ENCODE measurements at places on chromosomes 16 and 17.

DNA sequence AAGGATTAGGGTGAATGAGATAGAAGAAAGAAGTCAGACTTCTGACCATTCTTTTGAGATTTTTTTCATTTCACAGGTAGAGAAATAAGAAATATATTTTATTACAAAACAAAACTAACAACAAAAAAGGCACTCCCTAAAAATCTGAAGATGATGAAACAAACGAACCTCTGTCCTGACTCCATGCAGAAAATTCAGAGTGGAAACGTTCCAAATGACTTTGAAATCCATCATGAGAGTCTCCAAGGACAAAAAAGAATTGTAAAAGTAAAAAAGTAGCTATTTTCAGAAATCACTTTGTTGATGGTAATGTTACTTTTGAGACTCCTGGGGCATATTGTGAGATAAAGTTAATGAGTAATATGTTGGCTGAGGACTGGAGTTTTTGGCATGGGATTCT is 26.4 kb upstream of the MNT start:
- DNase-seq: no peak

DNA sequence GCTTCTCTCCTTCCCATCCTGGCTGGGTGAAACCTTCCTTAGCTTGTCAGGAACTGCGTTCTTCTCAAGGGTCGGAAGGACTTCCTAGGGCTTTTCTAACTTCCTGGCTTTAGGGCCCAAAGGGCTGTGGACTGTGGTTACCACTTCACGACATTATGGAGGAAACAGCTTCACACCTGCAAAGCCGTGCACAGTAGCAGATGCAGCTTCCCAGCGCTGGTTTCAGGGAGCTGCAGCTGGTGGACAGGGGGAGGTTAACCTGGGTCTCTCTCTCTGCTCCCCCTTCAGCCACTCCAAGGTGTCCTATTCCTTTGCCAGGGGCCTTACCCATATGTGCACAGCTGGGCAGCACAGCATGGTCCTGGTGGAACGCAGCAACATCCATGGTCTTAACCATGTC is 155.8 kb upstream of the CDC42EP4 start:
- no peak for DNase-seq

GRCh38 chr17:37177254-37177870 is 198.4 kb upstream of the C17orf78 start:
- no peak for DNase-seq

DNA sequence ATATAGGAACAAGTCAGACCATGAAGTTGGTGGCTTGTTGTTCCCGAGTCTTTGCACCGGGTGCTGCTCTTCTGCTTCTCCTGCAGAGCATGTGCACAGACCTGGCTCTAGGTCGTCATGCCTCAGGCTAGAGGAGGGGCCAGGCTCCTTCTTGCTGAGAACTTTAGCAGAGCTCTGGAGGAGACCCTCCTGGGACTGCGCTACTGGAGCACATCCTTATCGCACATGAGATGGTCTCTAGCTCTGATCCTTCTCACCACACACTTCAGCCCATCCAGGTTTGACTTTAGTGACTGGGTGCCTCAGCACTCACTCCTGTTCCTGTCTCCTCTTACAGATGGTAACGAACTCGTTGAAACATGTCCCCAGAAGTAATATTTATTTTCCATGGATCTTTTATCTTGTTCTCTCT is 14.9 kb downstream of the FOXK2 start:
- no peak for DNase-seq

DNA sequence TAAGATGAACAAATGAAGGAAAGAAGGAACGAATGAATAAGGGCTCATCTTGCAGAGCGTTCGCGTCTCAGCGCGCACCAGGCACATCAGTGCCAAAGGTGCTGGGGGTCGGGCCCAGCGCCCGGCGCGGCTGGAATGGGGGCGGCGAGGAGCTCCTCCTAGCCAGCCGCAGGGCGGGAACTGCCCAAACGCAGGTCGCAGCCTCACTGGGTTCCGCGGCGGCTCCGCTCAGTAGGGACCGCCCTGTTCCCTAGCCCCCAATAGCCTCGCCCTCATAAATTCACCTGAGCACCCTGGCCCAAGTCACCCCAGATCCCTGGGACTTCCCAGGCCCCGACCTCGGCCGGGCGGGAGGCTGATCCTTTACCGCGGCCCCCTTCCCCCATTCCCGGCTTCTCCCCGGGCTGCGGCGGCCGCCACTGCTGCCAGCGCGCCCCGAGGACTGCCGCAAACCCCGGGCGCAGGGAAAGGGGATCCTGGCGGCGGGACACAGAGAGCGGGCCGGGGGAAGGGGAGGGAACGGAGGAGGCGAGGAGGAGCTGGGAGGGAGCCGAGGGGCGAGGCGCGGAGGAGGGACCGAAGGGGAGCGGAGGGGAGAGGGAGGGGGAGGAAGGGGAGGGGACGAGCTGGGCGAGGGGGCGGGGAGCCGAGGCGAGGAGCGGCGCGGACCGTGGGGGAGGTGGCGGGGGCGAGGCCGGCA is 377 bp upstream of the CRHR1 start:
- DNase-seq: no peak

DNA sequence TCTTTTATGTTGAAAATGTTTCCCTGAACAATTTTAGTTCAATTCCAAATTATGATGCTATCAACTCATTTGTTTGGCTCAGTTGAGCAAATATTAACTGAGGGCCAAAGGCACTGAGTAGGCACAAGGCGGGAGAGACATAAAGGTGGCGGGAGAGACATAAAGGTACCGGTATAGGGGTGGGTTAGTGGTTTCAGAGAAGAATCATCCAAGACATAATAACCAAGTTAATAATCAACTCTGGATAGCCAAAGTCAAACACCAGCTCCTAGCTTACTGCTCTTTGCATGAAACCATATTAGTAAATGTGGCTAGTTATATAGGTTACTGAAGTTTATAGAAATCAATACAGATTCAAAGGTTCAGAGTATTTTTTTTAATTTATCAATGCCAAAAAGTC is 91.7 kb downstream of the RPGRIP1L start:
- DNase-seq: no peak

DNA sequence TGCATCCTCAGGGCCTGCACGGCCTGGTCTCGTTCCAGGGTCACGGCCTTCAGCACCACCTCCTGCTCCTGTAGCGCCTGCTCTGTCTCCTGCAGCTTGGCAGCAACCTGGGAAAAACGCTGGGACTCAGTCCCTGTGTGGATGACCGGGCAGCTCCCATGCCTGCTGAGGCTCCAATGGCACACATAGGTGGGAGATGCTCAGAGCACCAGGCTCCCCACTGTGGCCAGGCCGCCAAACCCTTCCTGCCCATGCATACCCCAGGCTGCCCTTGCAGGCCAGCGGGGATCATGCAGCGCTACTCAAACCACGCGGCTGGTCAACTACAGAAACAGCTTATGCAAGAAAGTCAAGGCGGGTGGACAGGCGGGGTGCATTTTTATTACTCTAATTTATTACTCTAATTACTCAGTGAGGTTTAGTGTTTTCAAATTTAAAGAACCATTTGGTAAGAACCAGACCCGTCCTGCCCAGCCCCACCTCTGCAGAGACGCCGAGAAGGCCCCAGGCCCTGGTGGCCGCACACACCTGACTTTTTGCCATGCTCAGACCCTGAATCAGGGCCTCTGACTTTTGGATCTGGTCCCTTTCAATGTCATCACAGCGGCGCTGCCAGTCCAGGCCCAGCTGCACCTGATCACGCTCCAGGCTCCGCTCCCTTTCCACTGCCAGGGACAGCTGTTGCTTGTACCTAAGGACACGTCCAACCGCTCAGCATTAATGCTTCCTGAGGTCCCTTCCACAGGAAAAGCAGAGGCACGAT is 34.0 kb downstream of the CCDC57 start:
- DNase-seq: no peak

- no peak for DNase-seq
Observed at GRCh38 chr17:28874750-28875149, 19.9 kb downstream of the ERAL1 start.

GRCh38 chr16:19210280-19210924 is 42.4 kb downstream of the SYT17 start:
- DNase-seq: no peak

- no peak for DNase-seq
Observed at GRCh38 chr17:57939797-57940196, 15.4 kb downstream of the CUEDC1 start.

- no peak for DNase-seq
Observed at GRCh38 chr16:6898896-6899295, 433.7 kb upstream of the RBFOX1 start.

DNA sequence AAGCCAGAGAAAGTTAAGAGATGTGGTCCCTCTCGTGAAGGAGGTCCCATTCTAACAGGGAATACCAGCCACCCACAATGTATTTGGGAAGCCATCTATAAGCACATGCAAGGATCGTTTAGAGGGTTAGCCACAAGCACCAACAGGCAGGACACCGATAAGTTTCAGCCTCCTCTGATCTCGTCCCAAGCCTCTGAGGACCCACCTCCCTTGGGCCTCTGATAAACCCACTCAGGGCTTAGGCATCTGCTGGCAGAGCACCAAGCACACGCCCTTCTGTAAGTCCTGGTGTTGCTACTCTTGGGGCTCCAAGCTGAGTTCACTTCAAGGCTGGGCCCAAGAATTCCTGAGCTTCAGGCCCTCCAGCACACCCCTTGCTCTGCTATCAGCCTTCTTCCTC is 5.4 kb upstream of the PNPO start:
- no peak for DNase-seq
